Hippocampal formation (tissue), 2 donors: ENCODE measurements at places on chromosomes 6 and 20.

- DNase-seq, result no peak
These were observed 218.2 kb downstream of the OR2B2 start for GRCh38 chr6:27693766-27694546.

- DNase-seq, result no peak
These were observed 22.6 kb upstream of the SH3BGRL2 start for GRCh38 chr6:79608334-79609224.

DNA sequence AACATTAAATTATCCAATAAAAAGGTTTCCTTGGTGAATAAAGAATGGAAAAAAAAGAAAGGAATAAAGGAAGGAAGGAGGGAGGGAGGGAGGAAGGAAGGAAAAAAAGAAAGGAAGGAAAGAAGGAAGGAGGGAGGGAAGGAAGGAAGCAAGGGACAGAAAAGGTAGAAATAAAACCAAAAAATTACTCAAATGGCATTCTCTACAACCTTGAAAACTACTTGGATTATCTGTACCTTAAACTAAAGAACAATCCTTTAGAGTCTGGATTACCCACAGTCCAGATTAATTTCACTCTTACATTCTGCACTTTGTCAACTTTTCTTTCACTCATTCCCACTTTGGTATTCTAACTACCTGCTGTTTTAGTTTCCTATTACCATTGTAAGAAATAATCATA, 361.8 kb upstream of the ADGRB3 start:
- no peak for DNase-seq

- DNase-seq, result no peak
These were observed 7.5 kb downstream of the LAMA5 start for GRCh38 chr20:62359491-62360121.

- DNase-seq, result no peak
These were observed 9.8 kb downstream of the RIMS4 start for GRCh38 chr20:44800391-44801046.

DNA sequence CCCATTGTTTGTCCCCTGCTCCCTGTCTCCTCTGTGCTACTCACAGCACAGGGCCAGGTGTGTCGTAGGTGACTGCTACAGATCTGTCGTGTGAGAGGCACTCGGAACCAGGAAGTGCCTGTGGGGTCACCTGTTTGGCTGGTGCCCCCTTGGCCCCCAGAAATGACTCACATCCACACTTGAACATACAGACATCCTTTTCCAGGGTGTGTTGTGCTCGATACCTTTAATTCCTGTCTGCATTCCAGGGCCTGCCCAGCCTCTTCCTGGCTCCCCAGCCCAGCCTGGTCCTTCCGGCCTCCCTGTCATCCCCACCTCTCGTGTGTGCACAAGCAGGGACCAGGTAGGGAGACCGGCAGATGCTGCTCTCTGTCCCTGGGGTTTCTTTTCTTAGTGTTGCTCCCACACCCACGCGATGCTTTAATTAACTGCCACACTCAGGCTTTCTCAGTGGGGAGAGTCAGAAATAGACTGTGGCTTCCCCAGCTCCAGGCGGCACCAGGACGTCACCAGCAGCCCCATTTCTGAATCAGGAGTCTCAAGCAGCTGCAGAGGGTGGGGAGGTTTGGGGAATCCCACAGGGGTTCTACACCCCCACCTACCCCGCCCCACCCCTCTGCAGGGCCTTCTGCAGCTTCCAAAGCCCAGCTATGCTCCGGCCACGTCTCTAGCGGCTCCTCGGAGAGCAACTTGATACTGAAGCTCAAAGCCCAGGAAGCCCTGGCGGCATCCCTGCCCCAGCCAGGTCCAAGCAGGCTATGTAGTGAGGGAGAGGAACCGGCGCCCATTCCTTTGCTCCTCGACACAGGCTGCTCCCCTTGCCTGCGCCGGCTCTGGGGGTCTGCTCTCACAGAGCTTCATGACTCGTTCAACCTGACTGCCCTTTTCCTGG, 102.2 kb downstream of the SYCP2 start:
- DNase-seq, result no peak

GRCh38 chr6:169647637-169648036, 54.2 kb downstream of the WDR27 start:
- DNase-seq, result no peak

DNA sequence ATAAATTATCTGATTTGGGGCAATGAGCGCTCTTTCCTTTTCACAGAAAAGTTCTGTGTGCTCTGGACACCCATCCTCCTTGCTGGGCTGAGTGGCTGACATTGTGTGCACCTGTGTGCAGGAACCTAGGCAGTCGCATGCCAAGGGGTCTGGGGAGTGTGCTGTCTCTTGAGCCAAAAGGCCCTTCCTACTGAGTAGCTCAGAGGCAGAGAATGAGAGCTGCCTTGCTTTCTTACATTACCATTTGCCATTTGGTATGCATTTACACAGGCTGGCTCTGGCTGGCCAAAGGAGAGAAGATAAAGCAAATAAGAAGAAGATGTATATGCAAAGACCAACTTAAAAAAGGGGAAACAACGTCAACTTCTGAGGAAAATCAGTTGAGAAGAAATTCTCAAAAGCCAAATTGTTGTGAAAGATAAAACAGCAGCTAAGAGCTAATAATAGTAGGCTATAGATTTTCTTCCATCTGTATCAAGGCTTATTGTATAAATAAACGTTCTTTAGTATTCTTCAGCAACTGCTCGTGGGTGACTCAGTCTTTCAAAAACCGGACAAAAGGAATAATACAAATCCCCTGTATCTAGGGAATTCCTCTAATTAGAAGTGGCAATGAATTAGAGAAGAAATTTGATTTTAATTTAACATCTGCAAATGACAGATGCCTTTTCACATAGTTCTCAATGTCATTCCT, 121.9 kb downstream of the INSM1 start:
- DNase-seq, result no peak

DNA sequence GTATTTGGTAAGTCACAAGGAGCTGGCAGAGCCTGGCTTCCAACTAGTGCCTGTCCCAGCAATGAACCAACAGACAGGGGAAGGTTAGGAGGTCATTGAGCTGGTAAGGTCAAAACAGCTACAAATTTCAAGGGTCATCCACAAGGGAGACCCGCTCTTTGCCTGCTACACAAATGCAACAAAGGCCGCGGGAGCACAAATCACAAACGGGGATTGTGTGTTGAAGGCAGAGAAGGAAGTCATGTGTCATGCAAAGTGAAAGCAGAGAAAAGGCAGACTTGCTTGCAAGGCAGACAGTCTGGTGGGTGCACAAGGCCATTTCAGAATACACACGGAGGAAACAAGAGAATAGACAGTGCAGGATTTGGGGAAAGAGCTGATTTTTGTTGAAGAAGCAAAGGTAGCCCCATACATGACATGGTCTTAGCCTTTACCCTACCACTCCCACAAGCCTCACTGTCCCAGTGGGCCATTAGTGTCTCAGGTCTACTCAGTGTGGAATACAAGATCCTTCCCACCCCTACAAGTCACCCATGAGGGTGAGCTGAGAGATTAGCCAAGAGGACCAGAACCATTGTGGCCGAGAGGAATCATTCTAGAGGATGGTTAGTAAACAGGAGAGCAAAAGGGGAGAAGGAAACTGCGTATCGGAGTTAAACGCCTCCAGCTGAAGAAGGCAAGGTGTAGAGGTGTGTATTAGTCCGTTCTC, 18.1 kb upstream of the SAMHD1 start:
- DNase-seq, result no peak

DNA sequence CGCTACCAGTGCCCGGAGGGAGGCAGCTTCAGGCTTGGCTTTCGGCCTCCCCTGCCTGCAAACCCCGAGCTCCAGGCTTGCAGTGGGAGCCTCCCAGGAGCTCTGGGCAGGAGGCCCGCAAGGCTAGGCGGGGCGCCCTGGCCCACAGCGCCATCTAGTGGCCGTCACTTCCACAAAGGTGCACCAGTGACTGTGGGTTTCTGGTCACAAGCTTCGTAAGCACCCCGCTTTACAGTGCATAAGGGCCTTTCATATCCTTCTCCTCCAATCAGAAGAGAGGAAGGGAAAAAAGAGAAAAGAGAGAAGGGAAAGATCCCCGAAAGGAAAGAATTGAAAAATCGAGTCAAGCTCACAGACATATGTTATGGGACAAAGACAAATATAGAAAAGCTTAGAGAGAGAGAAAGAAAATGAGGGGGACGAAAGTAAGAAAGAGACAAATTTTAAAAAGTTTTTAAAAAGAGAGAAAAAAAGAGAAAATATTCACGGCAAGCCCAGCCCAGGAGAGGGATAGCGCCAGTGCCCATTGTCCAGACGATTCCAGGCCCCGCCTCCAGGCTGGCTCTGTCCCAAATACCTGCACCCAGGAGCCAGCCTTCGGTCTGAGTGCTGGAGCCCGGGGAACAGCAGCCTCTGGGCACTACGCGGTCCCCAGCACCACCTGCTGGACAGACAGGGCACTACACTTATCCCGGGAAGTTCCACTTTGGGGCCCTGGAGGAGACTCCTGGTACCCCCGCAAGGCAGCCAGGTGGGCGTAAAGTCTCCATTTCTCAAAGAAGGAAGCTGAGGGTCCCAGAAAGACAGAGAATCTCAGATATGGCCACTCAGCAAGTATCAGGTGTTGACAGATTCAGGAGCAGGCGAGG, 207.1 kb downstream of the PREX1 start:
- DNase-seq, result peak; percentile 69

- peak; percentile 27 for DNase-seq
These were observed 1.8 kb upstream of the SAMD5 start for GRCh38 chr6:147506704-147507114.

GRCh38 chr6:6962086-6962485, 145.7 kb upstream of the RREB1 start:
- DNase-seq, result no peak

DNA sequence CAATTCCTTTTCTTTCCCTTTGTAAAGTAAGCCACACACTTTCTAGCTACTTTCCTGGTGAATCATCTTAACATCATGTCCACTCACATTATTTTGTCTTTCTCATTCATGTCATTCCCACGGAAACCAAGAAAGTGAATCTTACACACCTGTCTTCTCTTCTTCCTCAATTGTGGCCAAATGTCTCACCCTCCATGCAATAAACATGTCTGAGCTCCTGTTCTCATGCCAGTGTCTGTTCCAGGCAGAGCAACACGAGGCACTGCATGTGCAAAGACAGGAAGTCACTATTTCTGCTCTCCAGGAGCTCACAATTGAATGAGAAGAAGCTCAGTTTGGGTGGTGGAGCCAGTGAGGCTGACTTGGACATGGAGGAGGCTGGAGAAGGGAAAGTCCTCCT, 29.0 kb upstream of the TMEM244 start:
- DNase-seq, result no peak

- DNase-seq, result no peak
These were observed 297.3 kb downstream of the PHACTR1 start for GRCh38 chr6:13013681-13014503.
